HAP-1 (cell line): ENCODE measurements at places on chromosomes 1 and 21.

GRCh38 chr1:180778782-180779398 lies 133.8 kb upstream of the KIAA1614 start:
- DNase-seq, result no peak

- peak; percentile 15 for DNase-seq
These were observed 10.6 kb downstream of the FCMR start for GRCh38 chr1:206911064-206911663.

GRCh38 chr1:7680207-7680954 lies 90.7 kb upstream of the VAMP3 start:
- peak; percentile 70 for DNase-seq

DNA sequence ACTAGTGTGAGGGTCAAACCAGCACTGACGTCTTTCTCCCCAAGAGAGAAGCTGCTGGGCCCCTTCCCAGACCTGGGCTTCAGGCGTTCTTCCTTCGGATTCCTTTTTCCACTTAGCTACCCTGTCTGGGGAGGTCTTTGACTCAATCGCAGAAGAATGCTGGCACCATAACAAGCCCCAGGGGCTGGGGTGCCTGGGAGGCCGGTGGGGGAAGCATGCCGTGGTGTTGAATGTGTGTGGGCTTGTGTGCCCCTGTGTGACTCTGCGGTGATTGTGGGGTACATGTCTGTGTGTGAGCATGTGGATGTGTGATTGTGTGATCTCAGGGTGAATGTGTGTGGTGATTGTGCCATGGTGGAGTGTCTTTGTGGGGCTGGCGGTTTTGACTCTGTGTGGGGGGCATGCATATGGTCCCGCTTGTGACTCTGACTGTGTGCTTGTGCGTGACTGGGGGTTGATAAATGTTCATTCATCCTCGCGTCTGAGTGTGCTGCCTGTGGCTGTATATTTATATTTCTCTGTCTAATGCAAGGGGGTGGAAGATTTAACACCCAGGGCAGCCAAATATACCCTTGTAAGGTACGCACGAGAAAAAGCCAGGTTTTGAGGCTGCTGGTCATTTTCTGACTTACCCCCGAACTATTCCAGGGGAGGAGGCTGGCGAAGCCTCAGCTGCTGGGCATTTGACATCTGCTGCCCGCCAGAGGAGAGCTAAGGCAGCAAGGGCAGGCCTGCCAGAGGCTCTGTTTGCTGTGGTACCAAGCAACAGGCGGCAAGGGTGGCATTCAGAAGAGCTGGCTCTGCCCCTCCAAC lies 1.1 kb upstream of the SYNC start:
- no peak for DNase-seq

- DNase-seq, result no peak
These were observed 4.4 kb downstream of the MAD2L2 start for GRCh38 chr1:11676386-11677103.

DNA sequence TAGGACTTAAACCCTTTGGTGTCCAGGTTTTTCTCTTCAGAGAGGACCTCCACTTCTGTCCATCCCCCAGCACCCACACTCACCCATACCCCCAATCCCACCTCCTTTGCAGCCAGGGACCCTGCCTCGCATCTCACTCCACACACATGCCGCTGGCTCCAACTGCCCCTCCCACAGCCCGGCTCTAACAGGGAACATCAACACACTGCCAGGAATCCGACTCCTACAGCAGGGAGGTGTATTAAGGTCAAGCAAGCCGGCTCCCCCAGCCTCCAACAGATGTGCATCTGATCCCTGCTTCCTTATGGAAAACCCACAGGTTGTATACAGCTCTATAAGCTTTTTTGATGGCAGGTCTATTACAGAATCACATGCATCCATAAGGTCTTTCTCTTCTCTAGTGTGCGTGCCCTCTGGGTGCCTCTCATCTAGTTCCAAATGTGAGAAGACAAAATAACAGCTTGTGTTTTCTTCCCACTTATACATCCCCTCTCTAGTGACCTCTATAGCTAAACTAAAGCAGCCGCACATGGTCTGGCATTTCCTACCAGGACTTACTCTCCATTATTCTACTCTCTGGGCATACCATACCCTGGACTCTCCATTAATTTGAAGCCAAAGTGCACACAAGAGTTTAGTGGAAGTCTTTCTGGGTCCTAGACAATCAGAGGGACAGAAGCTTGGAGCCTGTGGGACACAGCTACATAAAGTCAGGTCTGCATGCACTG lies 16.3 kb downstream of the PIK3C2B start:
- DNase-seq, result no peak

- DNase-seq, result no peak
These were observed 168.8 kb upstream of the B3GALT2 start for GRCh38 chr1:193355178-193355577.

- peak; percentile 3 for DNase-seq
These were observed 57.8 kb downstream of the WNT9A start for GRCh38 chr1:227889863-227890405.

GRCh38 chr1:2934642-2935081 lies 86.6 kb upstream of the ACTRT2 start:
- no peak for DNase-seq

DNA sequence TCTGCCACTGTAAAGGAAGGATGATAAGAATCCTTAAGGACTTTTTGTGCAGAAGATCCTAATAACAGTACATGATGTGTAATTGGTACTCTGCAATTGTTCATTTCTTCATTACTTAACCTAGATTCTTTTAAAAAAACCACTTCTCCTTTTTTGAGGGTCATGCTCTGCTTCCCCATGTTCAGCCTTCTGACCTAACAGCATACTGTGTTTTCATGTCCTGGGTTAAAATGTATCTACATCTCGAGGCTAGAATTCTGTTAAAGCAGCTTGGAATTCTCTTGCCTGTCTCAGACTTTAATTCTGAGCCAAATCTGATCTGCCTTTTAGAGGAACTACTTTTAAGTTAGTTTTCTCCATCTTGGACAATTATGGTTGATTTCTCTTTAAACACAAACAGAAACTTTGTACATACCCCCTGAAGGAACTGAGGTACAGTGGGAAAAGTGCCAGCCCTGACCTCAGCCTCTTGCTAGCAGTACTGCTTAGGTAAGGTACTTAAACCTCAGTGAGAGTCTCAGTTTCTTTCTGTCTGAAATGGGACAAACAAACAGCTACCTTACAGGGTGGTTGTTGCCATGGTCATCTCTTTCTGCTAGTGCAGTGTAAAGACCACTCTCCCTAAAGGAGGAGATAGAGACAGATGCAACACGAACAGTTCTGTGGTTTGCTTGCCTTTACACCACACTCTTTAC lies 103.2 kb upstream of the DYNLT5 start:
- DNase-seq, result no peak
